ENCODE measurements at places on chromosomes 1 and 21.

DNA sequence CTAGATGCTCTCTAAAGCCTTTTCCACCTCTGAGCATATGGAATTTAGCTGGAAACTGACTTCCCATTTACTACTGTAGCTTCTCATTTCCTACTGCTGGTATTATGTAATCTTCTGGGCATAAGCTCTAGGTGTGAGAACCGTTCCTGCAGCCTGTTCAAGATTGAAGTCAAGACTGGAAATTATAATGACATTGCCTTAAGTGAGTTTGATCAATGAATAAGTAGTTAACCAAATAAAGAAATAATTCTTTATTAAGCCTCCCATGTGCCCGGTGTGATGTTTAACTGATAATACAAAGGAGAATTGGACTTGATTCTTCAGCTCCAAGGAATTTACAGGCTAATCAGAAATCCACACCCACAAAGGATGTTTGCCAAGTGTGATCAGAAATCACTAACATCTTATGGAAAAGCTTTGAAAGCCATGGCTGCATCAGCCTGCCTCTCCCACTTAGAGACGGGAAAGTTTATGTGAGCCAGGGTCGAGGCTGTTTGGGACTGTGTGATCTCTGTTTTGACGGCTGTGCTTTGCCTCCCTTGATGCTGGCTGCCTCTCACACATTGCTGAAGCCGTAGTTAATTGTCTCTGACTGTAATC is 36.4 kb upstream of the PRELP start:
- no peak for DNase-seq

DNA sequence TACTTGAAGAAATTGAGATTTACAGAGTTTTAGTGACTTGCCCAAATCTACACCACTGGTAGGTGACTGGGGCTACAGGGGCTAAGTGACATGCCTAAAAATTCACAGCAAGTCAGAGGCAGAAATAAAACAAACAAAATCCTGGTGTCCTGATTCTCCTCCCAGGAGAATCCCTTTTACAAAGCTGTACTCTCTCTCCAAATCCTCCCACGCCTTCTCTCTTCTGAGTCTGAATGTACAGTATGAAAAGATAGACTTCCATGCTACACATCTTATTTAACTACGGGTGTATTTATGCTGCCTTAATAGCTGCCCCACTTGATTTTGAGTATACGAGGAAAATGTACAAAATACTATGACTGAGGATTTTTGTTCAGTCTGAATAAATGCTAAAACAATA is 65.4 kb downstream of the SGIP1 start:
- no peak for DNase-seq

DNA sequence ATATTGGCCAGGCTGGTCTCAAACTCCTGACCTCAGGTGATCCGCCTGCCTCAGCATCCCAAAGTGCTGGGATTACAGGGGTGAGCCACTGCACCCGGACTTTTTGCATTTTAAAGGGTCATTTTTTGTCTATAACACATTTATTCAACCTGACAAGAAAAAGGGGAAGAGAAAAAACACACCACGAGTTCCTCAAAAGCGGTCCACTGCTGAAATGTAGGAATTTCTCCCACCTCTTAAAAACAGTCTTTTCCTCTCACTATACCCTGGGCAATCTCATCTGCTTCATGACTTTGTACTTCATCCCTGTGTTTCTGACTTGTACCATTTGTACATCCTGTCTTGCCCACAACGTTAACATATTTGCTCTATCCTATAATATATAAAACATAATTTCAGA is 413.3 kb upstream of the PTBP2 start:
- DNase-seq = peak; percentile 44

- no peak for DNase-seq
Observed at GRCh38 chr1:214670098-214670497, 67.1 kb downstream of the CENPF start.

DNA sequence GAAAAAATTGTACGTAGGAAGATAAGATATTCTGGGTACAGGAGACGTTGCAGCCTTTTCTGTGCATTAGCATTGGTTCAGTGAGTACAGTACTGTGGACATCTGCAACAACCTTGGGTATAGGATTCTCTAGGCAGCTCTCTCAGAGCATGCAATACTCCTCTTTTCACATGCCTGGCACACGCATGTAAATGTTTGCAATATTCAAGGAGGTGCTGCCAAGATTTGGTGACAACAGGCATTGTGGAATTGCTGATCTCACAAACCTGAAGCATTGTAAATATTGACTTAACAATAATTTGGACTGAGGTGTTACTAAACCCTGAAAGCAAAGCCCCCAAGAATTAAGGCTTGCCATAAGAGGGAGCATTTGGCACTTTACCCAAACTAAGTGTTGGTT is 126.8 kb downstream of the GRIK1 start:
- DNase-seq = no peak

GRCh38 chr1:92511541-92511940 is 24.8 kb upstream of the GFI1 start:
- no peak for DNase-seq

DNA sequence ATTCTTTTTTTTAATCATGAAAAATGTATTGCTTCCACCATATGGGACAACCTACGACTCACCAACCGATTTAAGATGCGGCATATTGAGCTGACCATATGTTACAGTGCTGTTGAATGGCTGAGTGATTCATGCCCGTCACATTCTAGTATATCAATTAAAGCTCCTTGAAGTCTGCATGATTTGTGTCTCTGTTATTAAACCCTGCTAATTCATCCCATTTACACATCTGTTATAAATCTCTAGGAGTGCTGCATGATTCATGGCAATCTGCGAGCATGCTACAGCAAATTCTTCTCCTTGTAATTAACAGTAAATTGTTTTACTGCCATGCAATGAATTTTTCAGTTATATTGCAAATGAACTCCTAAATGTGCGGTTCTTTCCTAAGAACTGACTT is 239.8 kb downstream of the USH2A start:
- no peak for DNase-seq

DNA sequence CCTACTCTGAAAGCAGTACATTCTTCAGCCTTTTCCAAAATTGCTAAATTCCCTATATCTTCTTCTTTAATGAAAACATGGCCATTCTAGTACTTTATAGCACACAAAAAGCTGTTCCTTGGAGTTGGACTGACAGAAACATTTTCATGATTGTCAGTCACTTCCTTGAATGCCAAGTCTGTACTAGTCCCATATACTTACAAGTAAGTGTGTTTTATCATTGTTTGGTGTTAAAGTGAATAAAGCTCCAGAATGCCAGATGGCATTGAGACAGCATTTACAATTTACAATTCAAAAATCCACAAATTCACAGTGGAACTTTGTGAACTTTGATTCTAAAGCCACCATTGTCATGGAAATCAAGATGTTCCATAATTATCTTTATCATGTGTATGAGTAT is 36.5 kb downstream of the KCNK2 start:
- no peak for DNase-seq

DNA sequence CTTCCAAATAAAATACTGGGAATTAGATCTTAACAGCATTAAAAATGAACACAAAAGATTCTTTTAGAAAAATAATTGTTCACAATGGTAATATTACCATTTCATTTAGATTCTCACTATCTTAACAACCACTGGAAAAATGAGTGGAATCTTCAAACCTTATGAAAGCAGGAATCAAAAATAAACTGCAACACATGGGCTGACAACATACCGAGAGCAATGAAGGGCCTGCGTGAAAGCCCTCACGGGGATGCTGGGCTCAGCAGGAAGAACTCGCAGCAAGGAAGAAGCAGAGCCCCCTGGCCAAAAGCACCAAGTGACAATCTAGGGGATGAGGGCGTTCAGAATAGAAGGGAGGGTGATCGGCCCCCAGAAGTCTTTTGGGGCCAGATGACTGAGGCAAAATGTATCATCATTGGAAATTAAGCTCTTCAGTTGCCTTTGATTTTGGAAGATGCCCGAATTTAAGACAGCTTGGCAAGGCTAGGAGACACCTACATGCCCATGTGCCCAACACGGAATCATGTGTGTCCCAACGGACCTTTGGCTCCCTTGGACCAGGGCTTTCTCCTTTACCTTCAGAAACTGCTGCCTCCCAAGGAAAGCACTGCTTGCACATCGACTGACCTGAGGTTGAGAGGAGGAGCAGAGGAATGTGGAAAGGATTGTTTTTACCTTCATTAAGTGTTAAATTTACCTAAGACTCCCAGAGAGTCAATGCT is 103.9 kb downstream of the TGFBR3 start:
- no peak for DNase-seq

DNA sequence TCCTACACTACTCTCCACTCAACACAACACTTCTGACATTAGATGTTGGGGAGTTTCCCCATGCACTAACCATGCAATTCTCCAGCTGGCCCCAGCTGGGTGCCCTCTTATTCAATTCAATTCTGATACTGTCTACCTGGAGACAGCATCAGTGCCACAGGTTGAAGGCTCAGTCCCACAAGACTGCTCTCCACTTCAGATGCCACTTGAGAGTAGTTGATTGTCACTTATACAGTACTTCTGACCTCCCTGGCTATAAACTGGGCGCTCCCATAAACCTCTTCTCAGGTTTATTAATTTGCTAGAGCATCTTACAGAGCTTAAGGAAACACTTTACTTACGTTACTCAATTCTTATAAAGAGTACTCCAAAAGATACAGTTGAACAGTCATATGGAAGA is 442.3 kb downstream of the LRRIQ3 start:
- no peak for DNase-seq

DNA sequence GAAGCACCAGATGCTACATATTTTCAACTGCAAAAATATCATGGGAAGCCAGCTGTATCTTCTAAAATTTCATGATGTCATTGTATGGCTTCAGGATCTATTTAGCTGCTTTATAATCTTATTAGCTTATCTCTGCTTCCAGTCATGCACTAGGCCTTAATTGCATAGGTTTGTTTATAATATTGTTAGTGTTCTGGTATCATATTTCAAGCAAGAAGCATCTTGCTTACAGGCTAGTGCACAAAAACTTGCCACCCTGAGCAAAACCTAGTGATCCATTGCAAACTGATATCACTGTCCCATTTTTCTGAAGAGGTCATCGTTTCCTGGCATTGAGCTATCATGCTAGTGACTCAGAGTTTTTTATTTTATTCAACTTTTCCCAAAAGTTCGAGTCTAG is 15.7 kb upstream of the NRIP1 start:
- DNase-seq = no peak

- DNase-seq = no peak
Observed at GRCh38 chr1:86491171-86491950, 22.6 kb downstream of the CLCA1 start.

DNA sequence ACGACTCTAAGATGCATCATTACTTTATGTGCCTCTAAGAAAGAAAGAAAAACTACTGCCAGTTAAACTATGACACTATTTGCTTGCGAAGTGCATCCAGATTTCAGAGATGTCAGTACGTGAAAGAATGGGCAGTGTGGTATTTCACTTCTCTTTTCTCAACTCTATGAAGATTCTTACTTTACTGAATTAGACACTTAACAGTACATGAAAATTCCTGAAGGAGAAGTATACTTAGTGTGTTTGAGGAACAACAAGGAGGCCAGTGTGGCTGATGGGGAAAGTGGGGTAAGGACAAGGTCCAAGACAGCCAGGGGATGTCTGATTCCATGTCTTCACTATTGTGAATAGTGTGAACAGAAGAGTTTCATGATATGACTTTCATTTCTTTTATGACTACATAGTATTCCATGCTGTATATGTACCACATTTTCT is 53.9 kb upstream of the HSD17B7 start:
- no peak for DNase-seq

DNA sequence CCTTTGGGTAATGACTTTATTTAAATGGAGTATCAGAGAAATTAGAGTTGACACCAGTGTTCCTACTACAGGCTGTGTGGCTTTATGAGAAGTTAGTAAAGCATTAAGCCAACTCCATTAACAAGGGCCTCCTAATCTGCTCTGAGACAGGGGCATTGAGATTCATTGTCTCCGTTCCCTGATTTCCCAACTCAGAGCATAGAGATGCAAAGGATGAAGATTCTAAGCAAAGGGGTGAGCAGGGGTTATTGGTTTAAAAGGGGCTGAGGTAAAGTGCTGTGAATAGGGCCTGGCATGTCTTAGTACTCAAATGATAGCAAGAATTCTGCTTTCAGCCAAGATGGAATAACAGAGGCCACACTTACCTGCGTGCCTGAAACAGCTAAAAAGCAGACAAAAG is 428.4 kb downstream of the PTPRU start:
- DNase-seq = no peak

- DNase-seq = no peak
Observed at GRCh38 chr1:21639594-21640041, 29.5 kb downstream of the RAP1GAP start.

DNA sequence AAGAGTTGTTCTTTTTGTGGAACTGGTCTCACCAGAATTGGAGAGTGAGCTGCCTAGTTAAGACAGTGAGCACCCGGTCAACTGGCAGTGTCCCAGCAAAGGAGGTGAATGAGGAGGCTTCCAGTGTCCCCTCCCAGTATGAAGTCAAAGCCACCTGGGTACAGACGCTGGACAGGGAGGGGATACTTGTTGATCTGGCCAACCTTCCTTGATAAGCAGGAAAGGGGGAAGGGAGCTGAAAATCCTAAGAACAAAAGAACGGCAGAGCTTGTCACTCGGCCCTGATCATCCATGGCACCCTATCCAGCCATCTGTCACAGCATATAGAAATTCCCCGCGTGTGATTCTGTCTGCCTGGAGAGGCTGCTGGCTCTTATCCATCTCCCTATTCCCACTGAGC is 91.5 kb downstream of the SSBP3 start:
- DNase-seq = no peak

GRCh38 chr1:78587211-78587610 is 33.0 kb upstream of the IFI44L start:
- no peak for DNase-seq

DNA sequence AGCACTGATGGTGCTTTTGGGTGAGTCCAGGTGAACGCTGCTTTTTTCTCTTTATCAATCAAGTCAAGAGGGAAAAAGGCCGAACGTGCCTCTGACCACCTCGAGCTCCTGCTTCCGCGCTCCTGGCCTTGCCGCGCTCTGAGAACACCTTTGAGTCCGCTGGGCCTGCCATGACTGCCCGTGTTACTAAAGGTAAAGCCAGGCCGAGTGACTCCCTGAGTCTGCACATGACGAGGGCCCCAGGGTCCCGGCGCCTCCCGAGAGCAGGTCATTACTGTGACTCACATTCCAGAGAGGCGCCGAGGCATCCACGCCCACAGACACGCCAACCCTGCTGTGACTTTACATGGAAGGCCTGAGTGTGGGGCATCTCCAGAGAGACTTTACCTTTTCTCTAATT is 11.1 kb downstream of the POFUT2 start:
- DNase-seq = no peak
